ENCODE measurements at places on chromosomes 2 and 18. TPM values are rescaled to one million over a fixed set of nuclear protein-coding genes. Genes with fewer than 3 reads are reported as not detected.

Gene ALPG
- not detected for total RNA-seq

DNA sequence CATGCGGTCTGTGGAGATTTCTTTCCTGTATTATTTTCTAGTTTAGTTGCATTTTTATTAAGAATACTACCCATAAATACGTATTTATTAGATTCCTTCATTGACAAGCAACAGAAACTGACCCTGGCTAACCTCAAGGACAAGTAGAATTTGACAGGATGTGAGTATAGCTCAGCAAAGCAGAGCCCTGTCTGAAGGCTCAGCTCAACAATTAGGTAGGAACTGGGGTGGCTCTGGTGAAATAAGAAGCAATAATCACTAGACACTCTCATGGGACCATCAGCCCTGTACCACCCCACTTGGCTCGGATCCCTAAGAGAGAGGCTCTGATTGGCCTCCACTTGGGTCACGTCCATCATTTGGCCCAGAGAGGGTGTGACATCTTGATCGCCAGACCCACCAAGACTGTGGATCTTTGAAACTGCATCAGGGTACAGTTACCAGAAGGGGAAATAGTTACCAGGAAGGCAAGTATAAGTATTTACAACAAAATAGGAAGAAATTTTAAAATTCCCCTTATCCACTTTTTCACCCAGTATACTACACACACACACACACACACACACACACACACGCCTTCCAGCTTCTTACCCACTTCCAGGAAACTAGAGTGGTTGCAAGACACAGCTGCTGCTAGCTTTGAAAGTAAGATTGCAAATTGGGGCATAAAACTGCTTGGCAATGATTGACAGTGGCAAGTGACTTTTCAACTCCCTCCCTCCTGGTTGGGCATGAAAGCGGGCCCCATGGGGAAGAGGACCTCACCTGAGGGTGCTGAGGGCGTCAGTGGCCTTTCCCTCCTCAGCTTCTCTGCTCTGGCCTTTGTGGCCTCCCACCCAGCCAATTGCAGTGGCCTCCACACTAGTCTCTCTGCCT, 41.8 kb downstream of the KCTD18 start:
- DNase-seq: no peak

DNA sequence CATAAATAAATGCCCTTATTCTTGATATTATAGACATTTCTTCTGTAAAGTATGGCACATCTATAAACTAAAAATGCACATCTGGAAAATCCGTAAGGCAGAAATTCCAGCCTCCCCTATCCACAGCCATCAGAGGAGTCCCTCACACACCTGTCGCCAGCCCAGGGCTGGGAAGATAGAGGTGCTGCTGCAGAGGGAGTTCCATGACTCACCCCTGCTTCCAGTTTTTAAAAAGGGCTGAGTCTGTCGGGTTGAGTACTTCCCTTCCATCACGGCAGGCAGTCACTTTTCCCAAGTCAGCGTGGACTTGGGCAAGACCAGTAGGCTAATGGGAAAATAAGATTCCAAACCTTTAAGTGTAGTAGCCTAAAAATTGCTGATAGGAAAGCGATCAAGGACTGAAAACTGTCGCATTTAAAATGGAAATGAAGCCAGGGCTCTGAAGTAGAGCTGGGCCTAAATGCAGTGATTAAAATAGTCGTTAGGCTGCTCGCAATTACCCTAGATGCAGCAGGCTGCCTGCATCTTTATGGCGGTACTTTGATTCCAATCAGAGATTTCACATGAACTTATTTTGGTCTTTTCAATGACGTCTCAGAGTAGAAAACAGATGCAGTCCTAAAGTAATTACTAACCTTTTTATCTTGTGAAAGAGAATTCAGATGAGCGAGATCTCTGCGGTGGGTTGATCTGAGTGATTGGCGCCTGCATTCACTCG, 280.5 kb downstream of the AGAP1 start:
- no peak for DNase-seq

DNA sequence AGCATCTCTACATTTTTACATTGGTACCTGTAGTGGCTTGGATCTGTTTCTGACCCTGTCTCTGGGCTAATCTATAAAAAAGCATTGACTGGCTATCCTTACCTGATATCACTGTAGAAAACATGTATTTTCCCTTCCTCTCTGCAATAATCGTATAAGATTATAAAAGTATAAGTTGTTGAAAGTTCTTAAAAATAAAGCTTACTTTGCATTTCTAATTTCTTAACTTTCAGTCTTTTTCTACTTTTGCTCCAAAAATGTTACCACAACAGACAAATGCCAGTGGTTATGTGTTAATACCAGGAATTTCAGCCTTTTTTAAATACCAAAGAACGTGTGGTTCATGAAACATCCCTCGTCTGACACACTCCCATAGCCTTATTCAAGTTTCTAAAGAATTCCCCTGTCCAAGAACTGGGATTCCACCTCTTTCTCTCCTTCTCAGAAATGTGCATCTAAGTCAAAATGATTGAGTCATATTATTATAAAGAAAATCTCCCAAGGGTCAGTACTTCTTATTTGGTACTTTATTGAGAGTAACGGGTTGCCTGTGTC, 28.5 kb upstream of the ACKR3 start:
- DNase-seq: no peak

- DNase-seq: no peak
Measured at GRCh38 chr2:19865151-19865550, 36.6 kb downstream of the TTC32 start.

DNA sequence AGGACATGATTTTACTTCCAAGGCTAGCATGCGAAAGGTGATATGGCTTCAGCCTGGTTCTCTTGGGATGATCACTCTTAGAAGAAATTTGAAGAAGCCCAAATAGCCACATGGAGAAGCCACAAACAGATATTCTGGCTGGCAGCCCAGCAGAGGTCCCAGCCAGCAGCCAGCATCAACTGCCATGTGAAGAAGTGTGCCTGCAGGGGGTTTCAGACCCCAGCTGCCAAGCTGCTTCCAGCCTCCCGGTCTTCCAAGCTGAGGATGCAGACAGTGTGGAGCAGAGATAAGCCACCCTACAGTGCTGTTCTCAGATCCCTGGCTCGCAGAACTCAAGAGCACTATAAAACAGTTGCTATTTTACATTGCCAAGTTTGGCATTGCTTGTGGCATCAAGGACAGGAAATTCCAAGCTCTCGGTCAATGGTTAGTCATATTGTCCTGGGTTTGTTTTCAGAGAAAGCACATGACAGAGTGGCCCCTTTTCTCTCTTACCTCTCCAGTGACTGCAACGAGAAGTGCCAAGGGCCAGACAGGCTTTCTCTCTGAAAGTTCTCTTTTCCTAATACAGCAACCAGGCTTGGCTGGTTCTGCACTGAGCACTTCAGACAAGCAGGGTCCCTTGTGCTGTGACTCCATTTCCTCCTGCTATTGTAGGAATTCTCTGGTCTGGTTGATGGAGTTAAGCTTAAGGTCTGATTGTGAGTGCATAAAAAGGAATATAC, 223.7 kb downstream of the ANKRD30B start:
- DNase-seq: no peak

DNA sequence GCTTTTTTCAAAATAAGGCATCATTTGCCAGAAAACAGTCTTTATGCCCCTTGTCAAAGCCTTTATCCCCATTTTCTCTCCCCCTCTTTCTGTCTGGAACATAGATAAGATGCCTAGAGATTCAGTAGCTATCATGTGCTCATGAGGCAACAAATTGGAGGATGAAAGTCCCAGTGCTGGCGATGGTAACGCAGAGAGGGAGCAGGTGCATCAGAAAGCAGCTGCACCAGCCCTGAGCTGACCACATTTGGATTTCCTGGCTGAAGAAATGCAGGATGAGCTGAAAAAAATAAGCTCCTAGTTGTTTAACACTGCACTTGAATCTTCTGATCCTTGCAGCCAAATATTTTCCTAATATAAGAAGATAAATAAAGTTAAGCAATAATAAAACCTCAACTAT, 48.0 kb downstream of the LOXHD1 start:
- DNase-seq: no peak

- DNase-seq: peak; percentile 31
Measured at GRCh38 chr2:172429301-172429968, 2.0 kb downstream of the ITGA6 start.

GRCh38 chr18:22983175-22983574, 50.0 kb downstream of the RBBP8 start:
- DNase-seq: peak; percentile 64

Gene LCT
- under 0.01 TPM for total RNA-seq

- DNase-seq: no peak
Measured at GRCh38 chr2:4938206-4938605, 754.0 kb upstream of the SOX11 start.

GRCh38 chr2:200442471-200442870, 67.4 kb downstream of the KCTD18 start:
- DNase-seq: peak; percentile 86

All from IMR-90 (cell line).